ENCODE measurements at places on chromosomes 6 and 20.

- no peak for DNase-seq
Measured at GRCh38 chr6:146938266-146938665, 266.0 kb upstream of the STXBP5 start.

DNA sequence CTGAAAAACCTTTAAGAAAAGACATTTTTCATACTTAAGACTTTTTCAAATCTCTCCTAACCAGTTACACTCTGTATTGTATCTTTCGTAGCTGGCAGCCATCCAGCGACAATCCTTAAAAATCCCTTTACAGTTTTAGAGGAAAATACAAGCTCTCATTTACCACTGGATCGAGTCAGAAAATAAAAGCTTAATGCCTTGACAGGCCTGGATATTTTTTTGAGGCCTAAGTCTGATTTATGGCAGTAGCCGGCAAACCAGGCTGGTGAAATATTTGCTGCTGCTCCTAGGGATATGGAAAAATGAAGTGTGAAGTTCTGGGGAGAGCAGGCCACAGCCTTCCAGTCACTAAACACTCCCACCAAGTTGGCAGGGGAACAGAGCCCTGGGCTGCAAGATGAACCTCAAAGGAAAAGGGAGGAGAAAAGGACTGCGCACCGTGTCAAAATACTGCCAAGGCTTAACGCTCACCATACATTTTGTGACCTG, 213.0 kb upstream of the SUPT3H start:
- DNase-seq, result no peak

GRCh38 chr6:123780021-123780420, 23.6 kb upstream of the NKAIN2 start:
- DNase-seq, result no peak

- DNase-seq, result no peak
Measured at GRCh38 chr20:8535403-8536261, 403.6 kb downstream of the PLCB1 start.

DNA sequence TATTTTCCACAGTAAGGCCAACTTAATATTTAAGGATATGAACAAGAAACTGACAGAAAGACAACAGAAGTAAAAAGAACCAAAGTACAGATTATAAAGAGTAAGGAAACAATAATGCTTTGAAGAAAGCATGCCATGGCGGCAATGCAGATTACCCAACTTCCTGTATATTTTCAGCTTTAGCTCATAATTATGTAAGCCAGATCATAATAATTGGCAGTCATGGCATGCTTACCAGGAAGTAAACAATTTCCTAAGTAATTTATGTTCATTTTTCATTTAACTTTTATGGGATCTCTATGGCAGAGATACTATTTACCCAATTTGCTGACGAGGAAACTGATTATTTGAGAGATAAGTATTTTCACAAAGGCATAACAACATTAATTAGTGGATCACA, 988.7 kb downstream of the HACE1 start:
- DNase-seq, result no peak

GRCh38 chr20:57450419-57450818, 59.2 kb downstream of the RBM38 start:
- DNase-seq, result no peak

GRCh38 chr6:113697632-113698410, 159.3 kb upstream of the MARCKS start:
- no peak for DNase-seq

- no peak for DNase-seq
Measured at GRCh38 chr20:62120990-62121775, 1.1 kb upstream of the LSM14B start.

DNA sequence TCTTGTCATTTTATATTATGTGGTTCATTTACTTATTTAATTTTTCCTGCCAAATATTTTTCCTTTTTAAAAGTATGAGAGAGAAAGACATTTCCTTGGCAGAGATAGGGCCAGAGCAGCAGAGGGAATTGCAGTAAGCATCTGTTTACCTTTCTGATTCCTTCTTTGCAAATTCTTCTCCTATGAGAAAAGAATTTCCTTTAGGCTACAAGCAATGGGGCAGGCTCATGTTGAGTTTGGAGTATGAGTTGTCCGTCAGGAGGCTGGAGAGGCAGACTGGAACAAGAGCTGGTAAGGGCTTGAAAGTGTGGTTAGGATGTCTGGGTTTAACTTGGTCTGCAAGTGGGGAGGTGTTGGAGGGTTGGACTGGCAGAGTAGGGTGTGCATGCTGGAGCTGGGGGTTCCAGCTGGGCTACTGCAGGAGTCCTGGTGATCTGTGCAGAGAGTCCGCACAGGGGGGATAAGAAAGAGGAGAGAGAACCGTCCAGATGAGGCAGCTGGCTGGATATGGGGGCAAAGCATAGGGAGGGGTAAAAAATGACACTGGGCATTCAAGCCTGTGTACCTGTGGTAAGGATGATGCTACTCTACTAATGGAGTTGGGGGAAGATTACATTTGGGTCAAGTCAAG, 19.7 kb downstream of the TIAM2 start:
- DNase-seq, result no peak

DNA sequence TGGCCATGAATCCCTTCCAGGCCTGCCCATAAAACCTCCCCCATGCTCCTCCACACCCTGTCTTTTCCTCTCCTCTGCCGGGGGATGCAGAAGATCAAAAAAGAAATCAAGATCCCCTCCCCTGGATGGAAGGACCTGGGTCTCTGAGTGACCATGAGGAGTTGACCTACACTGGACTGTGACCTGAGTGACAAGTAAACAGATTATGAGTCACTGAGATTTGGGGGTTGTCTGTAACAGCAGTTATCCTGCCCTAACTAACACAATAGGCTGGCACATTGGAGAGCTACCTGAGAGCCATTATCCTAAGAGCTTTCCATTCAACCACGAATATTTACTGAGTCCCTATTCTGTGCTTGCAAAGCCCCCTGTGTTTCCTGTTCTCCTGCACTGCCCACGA, 28.4 kb upstream of the SIRPA start:
- DNase-seq, result no peak

GRCh38 chr20:19510611-19511010, 247.4 kb upstream of the RIN2 start:
- DNase-seq, result no peak

DNA sequence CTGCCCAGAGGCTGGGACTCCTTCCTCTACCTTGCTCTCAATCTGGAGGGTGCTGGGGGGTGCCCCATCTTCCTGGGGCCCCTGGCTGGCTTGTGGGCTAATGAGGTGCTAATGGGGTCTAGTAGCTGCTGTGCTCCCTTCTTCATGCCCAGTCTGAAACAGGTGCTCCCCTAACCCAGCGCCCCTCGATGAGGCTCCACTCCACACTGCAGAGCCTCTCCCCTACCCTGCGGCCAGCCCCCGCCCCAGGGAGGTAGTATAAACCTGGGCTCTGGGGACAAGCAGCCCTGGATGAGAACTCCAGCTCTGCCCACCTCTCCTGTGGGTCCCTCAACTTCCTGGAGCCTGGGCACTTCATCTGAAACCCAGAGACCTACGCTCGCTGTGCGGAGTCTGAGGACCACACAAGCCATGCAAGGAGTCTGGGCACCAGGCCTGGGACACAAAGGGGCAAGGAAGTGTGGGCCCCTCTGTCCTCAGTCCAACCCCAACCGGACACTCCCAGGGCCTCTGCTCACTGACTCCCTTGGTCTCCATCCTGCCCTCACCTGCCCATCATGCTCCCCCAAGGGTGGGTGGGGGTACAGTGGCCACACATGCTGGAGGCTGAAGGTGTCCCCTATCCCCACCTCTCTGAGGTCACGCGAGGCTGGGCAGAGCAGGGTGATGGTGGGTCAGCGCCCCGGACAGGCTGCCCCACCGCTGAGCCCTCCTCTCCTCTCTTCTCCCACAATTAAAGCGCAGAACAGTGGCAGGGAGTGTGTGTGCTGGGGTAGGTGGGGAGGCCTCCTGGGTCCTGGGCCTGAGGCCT, 6.1 kb downstream of the RPL10A start:
- no peak for DNase-seq

GRCh38 chr20:62148908-62149314, 5.3 kb downstream of the SS18L1 start:
- DNase-seq, result no peak

- DNase-seq, result no peak
Measured at GRCh38 chr6:150177259-150177951, 34.6 kb downstream of the PPP1R14C start.

- DNase-seq, result no peak
Measured at GRCh38 chr6:19268718-19269117, 568.5 kb upstream of the ID4 start.

GRCh38 chr6:31543639-31544038, 1.8 kb upstream of the DDX39B start:
- no peak for DNase-seq

GRCh38 chr6:31419842-31420241, 16.4 kb downstream of the MICA start:
- no peak for DNase-seq

DNA sequence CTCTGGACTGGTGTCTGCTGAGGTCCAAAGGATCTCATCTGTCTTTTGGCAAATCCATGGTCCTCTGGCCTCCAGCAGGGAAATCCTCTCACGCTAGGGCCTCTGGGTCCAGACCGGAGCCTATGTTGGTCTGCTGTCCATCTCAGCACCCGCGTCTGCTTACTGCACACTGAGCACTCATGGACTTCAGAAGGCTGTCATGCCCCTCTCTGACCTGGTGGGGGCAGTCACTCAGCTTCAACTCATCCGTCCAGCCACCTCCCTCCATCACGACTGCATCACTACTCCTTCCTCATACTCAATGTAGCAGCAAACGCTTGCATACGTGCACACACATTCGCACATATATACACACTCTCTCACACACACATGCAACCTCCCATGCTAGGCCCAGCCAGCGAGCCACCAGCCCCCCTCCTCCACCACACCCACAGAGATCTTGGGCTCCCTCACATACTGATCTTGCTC, 33.3 kb downstream of the GABRR2 start:
- DNase-seq, result no peak

- DNase-seq, result no peak
Measured at GRCh38 chr6:13614126-13614925, 809 bp upstream of the NOL7 start.

- no peak for DNase-seq
Measured at GRCh38 chr20:39899881-39900280, 789.2 kb downstream of the MAFB start.

DNA sequence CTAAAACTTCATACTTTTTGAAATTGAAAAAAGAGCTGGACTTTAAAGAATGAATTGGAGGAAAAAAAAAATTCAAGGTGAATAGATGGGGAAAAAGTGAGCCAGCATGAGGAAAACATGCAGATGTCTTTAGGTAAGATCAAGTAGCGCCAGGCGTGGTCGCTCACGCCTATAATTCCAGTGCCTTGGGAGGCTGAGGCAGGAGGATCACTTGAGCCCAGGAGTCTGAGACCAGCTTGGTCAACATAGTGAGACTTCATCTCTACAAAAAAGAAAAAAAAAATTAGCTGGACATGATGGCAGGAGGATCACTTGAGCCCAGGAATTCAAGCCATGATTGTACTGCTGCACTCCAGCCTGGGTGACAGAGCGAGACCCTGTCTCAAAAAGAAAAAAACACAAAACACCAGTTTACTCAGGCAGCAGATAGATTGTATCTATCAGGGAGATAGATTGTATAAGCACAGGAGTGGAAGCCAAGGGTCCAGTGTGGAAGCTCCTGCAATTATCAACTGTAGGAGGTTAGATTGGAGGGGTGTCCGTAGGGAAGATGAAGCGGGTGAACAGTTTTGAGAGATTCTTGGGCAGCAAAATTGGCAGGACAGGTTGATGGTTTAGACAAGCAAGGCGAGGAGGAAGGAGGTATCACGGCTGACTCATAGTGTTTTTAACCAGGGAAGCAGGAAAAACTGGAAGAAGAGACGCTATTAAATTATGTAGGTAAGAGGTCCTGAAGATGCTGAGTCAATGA, 97.6 kb upstream of the ZNF217 start:
- no peak for DNase-seq

DNA sequence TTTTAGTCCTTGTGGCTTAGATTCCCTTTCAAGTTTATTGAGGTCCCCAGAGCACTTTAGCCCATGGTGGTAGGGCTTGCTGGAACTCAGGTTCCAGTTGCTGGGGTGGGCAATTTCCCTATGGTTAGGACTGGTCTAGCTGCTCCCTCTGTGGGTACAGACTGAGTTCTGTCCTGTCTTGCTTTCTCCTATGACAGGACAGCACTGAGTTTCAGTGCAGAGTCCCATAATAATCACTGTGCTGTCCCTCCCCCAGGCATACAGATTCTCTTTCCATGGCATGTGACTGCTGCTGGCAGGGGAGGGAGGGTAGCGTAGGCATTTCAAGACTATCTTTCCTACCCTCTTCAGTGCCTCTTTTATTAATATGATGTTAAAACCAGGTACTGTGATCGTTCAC, 17.1 kb upstream of the ERVFRD-1 start:
- no peak for DNase-seq

- no peak for DNase-seq
Measured at GRCh38 chr6:1230689-1231605, 81.0 kb upstream of the FOXQ1 start.

DNA sequence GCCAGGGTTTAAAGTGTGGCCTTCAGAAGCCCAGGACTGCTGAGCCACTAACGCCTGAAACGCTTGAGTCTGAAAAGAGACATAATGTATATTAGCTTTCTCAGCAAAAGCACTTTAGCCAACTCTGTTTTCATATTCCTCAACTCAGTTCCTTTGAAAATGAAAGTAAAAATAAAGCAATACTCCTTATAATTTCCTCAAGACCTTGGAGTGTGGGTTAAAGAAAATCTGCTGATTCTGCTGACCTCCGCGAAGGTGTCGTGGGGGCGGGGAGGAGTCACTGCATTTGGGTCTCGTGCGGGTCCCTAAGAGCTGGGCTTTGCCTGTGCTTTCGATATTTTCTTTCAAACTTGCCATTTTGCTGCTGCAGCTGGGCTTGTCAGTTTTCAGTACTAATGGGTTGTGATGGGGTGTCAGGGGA, 142.2 kb upstream of the ARID1B start:
- no peak for DNase-seq

- no peak for DNase-seq
Measured at GRCh38 chr6:4091941-4092340, 13.0 kb upstream of the FAM217A start.

- DNase-seq, result no peak
Measured at GRCh38 chr6:16521528-16521927, 239.7 kb downstream of the ATXN1 start.

GRCh38 chr6:136439514-136440190, 110.6 kb downstream of the MAP7 start:
- no peak for DNase-seq

DNA sequence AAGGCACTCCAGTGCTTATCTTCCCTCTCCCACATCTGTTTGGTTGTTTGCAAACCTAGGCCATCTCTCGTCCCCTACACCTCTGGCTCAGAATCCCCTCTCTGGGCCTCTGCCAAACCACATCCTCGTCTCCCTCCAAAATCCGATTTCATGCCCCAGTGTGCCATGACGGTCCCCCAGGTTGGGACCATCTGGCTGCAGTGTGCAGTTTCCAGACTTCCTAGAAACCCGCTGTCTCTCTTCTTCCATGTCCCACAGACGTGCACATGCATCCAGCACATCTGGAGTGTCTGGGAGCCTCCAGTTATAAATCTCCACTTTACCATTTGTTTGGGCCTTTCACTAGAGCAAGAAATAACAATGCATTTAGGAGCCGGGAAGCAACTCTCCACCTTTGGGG, 316.2 kb downstream of the KIF16B start:
- no peak for DNase-seq

Measured in stimulated activated CD4-positive, alpha-beta T cell treated with anti-CD3 and anti-CD28 coated beads, Interleukin-15, amount 100 ng/mL, for 1 hour (primary cell).